ENCODE measurements at places on chromosomes 12 and 14.

DNA sequence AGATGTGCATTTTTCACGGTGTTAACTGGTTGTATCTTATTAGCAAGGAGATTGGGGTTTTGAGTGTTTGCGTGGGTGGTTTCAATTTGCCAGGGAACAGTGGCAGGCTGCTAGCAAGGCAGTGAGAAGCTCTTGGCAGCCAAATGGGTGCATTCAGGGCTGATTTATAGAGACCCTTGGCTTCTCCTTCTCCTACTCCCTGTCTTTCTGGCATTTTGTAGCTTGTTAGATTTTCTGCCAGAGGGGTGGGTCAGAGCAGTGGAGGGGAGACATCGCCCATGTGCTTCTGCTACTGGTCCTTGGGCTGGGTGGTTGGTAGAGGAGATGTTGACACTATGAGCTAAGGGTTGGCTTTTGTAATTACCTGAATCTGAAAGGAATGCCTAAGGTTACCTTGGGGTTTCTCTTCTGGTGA, 9.6 kb downstream of the CALM1 start:
- no peak for DNase-seq

GRCh38 chr12:29070309-29070708, 78.8 kb upstream of the FAR2 start:
- no peak for DNase-seq

GRCh38 chr12:64192644-64193444, 29.3 kb downstream of the KICS2 start:
- no peak for DNase-seq

GRCh38 chr14:95679148-95679815, 6.9 kb upstream of the TCL1B start:
- DNase-seq = no peak

DNA sequence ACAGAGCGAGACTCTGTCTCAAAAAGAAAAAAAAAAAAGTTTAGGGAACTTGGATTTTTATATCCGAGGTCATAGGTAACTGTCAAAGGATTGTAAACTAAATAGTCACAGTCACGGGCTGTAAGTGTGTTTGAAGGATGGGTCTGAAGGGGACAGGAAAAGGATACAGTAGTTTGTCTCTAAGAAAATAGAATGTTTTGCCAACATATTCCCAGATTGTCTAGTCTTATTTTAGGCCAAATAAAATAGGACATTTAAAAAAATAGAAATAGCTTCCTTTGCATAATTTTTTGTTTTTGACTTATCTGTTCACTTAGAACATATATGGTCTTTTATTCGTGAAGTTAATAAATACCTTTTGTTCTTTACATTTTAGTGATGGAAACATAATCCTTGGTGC, 24.2 kb upstream of the REP15 start:
- no peak for DNase-seq

DNA sequence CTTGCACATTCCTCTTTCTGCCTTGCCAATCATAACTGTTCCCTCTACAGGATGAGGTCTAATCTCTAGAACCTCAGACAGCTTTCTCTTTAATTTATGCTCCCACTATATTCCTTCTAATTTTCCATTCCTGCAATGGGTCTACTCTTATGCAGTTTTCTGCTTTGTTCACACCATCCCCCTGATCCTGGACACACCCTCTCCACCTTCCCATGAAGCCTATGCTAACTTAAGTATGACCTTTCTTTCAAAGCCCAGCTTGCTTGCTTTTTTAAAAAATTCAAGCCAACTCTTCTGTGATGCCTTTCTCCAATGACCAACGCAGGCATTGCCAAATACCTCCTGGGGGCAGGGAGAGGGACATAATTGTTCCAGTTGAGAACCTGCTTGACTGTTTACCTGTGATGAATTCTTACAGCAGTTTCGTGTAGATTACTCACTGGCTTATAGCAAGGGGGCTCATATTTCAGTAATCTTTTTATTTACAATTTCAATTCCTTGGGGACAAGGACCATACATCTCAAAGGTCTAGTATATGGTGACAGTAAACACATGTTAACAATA, 7.8 kb downstream of the SLC38A1 start:
- DNase-seq = no peak

DNA sequence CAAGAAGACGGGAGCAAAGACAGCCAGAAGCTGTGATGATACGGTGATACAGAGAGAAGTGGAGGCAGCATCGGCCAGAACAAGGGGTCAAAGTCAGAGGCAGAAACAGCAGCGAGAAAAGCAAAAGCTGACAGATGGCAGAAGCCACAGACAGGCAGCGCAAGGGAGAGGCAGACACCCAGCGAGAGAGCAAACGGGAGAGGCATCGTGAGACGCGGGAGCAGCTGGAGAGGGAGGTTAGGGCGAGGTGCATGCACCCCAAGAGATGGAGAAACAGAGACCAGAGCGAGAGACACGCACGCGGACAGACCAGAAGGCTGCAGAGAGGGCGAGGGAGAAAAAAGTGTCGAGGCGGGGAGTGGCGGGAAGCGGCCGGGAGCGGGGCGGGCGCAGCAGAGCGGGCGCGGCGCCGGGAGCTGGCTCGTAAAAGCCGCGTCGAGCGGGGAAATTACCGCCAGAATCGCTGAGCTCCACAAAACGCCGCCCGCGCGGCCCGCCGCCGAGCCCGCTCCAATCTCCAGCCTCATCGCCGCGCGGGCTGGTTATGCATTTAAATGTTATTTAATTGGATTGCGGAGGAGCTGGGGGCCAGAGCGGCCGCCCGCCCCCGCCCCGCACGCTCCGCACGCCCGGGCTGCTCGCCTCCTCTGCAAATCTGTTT, 15.6 kb downstream of the SMUG1 start:
- DNase-seq = peak; percentile 9

DNA sequence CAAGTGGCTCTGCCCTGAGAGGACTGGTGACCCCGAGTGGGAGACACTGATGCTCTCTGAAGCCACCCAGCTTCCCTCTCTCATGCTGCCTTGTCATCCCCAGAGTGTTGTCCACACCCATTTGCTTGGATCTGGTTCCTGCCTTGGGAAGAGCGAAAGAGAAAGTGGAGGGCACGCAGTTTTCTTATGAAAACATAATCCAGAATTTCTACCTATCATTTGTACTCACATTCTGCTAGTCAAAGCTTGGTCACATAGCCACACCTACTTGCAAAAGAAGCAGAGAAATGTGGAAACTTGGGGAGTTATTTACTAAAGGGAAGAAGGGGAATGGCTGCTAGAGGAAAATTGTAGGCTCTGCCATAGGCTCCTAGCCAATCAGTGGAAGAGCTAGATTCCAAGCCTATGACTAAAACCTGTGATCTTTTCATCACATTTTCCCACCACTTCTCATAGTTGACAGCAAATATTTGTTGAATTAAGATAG, 326.3 kb downstream of the ZFP36L1 start:
- no peak for DNase-seq

GRCh38 chr14:22375321-22375930, 213.6 kb downstream of the DAD1 start:
- DNase-seq = peak; percentile 13

- DNase-seq = no peak
Measured at GRCh38 chr12:3097186-3097804, 20.1 kb downstream of the TSPAN9 start.

- no peak for DNase-seq
Measured at GRCh38 chr14:92040431-92041051, 682 bp upstream of the TRIP11 start.

- DNase-seq = no peak
Measured at GRCh38 chr14:44639781-44640385, 132.8 kb upstream of the FSCB start.

- no peak for DNase-seq
Measured at GRCh38 chr14:86193756-86194155, 663.8 kb downstream of the FLRT2 start.

DNA sequence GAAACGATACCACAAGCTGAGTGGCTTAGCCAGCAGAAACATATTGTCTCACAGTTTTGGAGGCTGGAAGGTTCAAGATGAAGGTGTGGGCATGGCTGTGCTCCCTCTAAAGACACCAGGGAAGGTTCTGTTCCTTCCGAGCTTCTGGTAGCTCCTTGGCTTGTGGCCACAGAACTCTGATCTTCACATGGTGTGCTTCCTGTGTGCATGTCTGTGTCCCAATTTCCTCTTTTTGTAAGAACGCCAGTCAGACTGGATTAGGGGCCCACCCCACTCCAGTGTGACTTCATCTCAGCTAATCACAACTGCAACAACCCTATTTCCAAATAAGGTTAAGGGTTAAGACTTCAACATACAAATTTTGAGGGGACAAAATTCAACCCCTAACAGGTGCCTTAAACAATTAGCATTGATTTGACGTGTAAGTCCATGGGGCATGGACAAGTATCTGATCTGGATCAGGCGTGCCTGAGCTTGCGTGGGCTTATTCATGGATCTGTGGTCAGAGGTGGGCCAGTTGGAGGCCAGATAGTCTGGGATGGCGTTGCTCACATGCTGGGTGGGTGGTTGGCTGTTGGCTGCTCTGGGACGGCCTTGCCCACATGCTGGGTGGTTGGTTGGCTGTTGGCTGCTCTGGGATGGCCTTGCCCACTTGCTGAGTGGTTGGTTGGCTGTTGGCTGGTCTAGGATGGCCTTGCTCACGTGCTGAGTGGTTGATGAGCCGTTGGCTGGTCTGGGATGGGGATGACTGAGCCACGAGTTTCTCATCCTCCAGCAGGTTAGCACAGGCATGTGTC, 88.5 kb downstream of the LGMN start:
- DNase-seq = no peak
